Fibroblast of lung (primary cell): ENCODE measurements at places on chromosomes 6 and 20.

GRCh38 chr6:70552974-70553373 is 13.8 kb upstream of the SDHAF4 start:
- no peak for DNase-seq

GRCh38 chr20:52383995-52384621 is 192.5 kb upstream of the ZFP64 start:
- no peak for DNase-seq

DNA sequence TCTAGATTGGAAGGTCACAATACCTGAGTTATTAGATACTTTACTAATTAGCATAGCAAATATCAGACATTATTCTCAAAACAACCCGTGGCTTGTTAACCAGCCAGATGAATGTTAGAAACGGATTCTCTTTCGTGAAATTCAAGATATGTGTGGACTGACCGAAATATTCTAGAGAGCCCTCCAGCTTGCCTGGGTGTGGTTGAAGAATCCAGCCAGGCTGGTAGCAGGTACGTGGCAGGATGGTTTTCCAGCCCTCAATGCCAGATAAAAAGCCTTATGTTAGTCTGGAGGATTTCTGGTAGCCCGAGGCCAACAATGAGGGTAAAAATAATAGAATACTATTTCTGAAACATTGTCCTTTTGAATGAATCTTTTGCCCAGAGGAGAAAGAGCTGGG is 19.3 kb downstream of the ECT2L start:
- DNase-seq, result no peak

GRCh38 chr6:55136916-55137315 is 37.4 kb upstream of the HCRTR2 start:
- DNase-seq, result no peak

DNA sequence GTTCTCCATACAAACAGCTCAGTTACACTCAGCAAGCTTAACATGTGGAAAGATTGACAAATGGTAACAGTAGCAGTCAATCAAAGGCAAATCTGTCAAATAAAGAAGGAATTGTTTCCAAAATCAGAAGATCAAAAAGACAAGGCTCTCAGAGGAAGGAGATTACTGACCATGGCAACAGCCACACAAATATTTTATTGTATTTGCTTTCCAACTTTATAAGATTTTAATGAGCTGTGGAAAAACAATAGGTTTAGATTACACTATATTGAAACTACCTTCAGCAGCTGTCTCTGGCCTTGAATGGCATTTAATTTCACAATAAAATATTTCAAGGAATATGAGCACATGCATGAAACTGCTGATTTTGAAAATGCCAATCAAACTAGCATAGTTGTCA is 1143.9 kb upstream of the GJE1 start:
- DNase-seq, result no peak

GRCh38 chr20:50253101-50253500 is 62.5 kb downstream of the CEBPB start:
- DNase-seq, result no peak
